ENCODE measurements at places on chromosomes 2 and 18.

DNA sequence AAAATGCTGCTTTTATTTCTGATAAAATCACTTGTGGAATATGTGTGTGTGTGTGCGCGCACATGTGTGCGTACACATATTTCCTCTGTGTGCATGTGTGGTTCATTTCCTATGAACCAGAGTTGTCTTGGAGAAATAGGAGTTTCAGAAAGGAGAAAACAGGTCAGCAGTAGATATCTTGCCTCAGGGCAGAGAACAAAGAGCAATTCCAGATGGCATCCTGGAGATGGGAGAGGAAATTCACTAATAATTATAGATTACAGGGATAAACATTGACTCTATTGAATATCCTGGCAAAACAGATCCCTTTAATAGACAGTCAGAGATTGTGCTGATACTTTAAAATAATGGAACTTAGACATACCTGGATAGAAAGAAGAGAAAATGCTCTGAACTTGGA, 298.0 kb downstream of the TRIB2 start:
- DNase-seq, result no peak

- DNase-seq, result no peak
Measured at GRCh38 chr2:222054813-222055212, 244.0 kb downstream of the PAX3 start.

DNA sequence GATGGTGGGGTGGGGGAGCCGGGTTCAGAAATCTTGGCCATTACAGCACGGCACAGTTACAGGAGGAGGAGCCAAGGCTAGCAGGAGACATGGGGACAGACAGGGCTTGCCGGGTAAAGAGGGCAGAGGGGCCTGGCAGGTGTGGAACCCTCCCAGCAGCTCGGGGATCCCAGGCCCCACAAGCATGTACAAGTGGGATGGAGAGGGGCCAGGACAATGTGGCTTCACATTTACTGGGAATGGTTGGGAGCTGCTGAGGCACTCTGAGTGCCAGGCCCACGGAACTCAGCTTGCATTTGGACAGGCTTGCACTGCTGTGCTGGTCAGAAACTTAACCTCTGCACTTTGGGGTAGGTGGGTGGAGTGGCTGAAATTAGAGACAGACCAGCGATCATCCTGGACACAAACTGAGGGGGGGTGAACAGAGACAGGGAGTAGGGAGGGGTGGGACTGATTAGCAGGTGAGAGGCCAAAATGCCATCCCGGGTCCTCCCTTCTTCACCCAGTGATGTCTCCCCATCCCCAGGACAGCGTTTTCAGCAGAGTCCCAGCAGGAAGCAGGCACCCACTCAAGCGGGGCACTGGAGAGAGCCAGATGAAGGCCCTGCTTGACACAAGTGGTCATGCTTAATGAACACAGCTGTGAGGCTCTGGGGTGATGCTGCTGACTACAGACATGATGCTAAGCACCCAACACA, 9.6 kb downstream of the PER2 start:
- no peak for DNase-seq

DNA sequence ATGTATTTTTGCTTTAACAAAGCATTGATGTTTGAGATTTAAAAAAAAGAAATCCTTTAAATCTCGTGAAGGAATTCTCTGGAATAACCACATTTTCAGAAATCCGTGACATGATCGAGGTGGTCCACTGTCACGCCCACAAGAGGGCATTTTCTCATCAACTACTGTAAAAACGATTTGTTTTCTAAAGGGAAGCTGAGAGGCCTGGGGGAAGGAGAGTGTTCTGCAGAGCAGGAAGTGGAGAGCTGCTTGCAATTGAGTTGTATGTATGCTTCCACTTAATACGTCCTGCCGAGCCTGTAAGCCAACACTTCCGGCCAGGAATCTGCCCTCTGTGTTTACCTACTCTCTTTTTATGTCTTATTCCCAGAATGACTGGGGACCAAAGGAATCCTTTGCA, 19.4 kb downstream of the KLHL29 start:
- DNase-seq, result no peak

DNA sequence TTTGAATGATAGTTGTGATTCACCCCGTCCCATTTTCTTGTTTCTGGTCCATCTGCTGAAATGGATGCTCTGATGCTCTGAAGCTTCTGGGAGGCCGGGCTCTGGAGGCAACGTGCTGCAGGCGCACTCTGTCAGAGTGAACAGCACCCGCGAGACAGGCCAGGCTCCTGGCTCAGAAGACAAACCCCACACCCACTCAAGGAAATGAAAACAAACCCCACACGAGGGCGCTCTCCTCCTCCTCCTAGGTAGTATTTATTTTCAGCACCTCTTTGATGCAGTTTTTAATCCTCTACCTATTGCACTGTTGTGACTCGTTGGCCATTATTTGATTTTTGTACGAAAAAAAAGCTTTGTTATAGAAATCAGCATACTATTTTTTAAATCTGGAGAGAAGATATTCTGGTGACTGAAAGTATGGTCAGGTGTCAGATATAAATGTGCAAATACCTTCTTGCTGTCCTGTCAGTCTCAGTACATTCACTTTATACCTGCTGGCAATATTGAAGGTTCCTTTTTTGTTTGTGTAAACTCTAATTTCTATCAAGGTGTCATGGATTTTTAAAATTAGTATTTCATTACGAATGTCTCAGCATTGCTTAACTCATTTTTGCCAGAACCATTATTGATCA, 10.3 kb upstream of the CHST10 start:
- peak; percentile 24 for DNase-seq

DNA sequence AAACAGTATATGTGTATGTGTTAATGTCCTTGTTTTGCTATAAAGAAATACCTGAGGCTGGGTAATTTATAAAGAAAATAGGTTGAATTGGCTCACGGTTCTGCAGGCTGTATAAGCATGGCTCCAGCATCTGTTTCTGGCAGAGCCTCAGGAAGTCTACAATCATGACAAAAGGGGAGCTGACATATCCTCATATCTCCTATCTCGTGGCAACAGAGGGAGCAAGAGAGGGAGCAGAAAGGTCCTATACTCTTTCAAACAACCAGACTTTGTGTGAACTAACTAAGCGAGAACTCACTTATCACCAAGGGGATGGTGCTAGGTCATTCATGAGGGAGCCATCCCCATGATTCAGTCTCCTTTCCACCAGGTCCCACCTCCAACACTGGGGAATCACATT, 13.0 kb downstream of the CALCRL start:
- no peak for DNase-seq

- DNase-seq, result no peak
Measured at GRCh38 chr2:107810734-107811133, 16.0 kb upstream of the RGPD4 start.

- DNase-seq, result no peak
Measured at GRCh38 chr2:145023334-145023934, 503.5 kb upstream of the ZEB2 start.

- no peak for DNase-seq
Measured at GRCh38 chr2:221981912-221982470, 316.8 kb downstream of the PAX3 start.

DNA sequence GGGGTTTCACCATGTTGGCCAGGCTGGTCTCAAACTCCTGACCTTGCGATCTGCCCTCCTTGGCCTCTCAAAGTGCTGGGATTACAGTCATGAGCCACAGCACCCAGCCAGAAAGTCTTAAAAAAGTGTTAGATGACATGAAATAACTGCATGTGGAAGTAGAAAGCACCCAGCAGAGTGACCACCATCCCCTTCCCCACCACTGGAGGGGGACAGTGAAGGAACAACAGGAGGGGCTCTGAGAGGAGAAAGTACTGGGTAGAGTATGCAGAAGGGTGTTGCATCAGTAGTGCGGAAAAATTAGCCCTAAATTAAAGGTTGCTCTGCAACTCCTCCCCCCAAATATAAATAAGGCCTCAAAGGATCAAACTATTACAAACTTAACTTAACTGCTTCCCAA, 230.5 kb downstream of the ZNF521 start:
- DNase-seq, result no peak

- no peak for DNase-seq
Measured at GRCh38 chr2:147696426-147696825, 148.4 kb upstream of the ACVR2A start.

DNA sequence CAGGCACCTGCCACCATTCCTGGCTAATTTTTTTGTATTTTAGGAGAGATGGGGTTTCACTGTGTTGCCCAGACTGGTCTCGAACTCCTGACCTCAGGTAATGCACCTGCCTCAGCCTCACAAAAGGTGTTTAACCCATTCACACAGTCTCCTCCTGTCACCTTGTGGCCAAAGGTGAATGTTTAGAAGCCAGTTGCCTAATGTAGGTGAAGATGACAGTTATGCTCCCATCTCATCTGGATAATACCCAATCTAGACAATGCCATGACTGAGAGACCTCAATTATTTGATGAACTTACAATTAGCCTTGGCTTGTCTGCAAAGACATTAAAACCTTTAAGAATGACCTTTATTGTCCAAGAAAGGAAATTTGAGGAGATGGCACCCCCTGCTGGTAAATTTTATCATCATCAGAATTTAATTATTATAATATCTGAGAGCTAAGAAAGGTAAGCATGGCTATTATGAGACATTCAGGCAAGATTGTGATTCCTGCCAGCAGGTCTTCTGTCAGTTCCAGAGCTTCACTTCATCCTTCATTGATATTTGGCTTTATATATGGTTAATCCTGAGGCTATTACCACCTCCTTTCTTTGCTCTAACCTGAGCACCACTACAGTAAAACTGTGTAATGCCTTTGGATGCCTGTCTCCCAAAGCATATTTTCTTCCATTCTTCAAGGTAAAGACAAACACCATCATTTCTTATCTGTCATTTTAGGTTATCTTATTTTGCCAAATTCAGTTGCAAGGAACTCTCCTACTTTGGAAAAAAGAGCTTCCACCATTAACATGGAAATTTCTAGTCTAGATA, 117.6 kb downstream of the FAM124B start:
- DNase-seq, result no peak

- DNase-seq, result no peak
Measured at GRCh38 chr2:205405194-205405593, 277.1 kb upstream of the NRP2 start.

GRCh38 chr2:1550658-1551316, 137.5 kb downstream of the TPO start:
- DNase-seq, result peak; percentile 63

DNA sequence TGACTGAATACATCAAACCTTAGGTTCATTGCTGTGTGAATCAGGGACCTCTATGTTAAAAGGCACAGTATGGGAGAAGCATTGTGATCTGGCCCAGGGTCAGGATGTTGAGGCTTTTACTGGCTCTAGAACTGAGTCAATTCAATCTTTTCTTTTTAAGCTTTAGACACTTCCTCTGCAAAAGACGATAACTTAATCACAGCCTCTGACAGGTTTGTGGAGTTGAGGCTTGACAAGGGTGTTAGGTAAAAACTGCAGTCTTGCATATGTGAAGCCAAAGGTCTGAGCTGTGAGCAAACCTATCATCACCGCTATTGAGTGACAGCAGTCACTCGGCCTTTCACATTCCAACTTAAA, 17.3 kb upstream of the ARHGAP25 start:
- no peak for DNase-seq

DNA sequence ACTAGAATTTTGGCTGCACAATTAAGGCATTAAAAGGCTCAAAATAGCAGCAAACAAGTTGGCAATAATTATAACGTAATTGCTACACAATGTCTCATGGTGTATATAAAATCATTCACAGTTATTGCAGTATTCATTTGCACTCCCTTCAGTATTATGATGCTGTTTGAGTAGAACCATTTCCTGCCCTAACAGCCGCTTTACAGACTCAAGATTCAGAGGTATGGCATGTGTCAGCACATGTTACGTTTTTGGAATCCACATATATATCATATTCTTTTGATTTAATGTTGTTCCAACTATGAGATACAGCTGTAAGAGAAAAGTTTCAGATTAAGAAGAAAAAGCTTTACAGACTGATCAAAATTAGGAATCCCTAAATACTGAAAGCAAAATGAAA, 56.3 kb upstream of the NCKAP5 start:
- no peak for DNase-seq

DNA sequence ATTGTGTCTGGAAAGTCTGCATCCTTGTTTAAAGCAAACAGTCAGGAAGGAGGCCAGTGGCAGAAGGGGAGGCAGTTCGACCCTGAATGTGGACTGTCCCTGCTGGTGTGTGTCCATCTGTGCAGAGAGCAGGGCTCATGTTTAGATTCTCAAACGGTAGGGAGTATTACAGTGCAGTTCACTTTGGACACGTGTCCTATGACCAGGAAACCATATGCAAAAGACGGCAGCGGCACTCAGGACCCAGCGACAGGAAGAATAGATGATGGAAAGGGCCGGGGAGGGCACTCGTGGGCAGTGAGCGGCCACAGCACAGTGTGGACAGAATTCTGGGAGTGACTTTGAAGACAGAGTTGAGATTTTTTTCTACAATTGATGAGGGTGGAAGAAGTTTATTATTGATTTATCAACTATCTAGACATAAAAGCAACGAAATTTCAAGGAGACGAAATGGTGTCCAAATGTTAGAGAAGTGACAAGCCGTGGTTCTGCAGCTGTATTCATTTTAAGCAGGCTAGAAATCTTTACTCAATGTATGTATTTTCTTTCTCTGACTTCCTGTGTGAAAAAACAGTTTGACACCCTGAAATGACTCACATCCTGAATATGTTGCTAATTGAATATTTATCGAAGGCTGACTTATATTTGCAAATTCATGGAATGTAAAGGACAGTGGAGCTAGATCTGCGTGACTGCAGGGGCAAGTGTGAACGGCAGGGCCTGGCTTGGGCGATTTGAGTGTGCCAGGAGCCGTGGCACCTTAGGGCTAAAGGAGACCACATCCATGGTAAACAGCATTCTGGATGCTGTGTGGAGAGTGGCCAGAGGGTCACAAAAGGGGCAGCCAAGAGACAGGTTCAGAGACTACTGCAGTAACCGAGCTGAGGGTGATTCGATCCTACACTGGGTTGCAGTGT, 214.2 kb downstream of the PTGR3 start:
- DNase-seq, result peak; percentile 13

DNA sequence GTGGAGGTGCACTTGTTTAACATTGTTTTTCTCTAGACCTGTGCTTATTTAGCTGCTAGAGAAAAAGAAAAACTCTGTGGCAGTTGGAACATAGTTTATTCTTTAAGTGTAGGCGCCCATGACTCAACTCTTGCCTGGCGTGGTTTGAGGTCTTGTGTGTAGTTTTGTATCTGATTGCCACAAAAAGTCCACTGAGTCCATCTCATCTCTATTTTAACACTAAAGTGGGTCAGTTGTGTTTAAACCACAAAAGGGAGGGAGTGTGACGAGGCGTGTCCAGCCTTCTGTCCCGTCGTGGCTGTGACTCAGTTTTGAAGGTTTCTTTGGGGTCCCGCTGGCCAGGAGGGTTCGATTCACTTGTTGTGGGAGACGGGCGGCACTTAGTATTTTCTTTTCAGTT, 15.3 kb upstream of the UGT1A9 start:
- DNase-seq, result no peak

Measured in stimulated activated CD8-positive, alpha-beta memory T cell treated with anti-CD3 and anti-CD28 coated beads, Interleukin-15, amount 100 ng/mL, for 24 hours (primary cell).